Activated T-cell treated with anti-CD3 and anti-CD28 coated beads for 48 hours (primary cell): ENCODE measurements at places on chromosomes 12 and 14.

DNA sequence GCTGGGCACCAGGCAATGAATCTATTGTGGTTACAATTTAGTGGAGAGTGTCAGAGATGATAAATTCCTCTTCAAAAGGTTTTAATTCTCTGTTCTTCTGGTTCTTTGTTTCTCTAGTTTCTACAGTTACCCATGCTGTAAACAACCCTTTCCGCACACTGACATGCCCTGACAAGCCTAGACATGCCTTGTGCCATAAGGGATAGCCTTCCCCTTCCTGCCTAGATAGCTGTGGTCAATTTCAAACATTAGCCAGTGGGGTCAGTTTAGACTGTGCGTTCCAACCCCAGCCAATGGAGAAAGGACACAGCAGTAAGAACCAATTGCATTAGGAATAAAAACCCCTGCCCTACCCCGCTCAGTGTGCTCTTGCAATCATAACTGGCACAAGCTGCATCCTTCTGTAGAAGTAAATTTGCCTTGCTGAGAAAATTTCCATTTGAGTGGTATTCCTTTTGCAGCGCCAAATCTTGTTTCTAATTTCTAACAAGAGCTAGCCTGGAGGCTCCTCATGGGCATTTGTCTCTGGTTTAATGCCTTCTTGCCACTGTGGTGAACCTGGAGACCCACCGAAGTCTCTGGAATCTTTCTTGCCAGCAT, 6.4 kb downstream of the EDDM3A start:
- DNase-seq, result no peak

DNA sequence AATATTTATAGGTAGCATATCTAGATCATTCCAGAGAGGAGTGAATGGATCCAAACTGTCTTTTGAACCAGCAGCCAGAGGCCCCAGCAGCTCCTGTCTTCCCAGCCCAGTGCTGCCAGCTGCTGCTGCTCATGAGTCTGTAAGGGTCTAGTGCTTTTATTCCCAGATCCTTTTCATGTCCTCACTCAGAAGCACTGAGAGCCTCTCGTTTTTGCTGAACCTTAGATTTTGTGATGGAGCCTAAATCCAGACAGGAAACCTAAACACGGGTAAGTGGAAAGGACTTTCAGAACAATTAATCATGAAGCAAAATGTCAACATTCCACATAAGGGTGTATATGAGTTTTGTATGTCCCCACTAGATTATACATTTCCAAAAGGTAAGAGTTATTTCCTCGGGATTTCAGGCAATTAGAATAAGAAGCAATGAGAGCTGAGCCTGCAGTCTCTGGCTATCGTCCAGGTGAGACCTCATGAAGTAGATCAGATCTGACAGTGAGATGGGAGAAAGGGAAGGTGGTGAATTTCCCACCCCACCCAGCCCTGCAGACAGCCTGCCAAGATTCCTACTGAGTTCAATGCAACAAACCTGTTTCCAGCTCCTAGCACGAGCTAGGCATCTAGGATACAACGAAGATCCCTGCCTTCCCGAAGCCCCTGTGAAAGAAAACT, 84.4 kb downstream of the NINJ2 start:
- DNase-seq, result no peak

- DNase-seq, result no peak
Observed at GRCh38 chr14:49953196-49953595, 60.3 kb downstream of the ARF6 start.

GRCh38 chr12:105272814-105273416, 36.9 kb upstream of the APPL2 start:
- DNase-seq, result no peak

- no peak for DNase-seq
Observed at GRCh38 chr14:69768873-69769272, 1.9 kb downstream of the SRSF5 start.

DNA sequence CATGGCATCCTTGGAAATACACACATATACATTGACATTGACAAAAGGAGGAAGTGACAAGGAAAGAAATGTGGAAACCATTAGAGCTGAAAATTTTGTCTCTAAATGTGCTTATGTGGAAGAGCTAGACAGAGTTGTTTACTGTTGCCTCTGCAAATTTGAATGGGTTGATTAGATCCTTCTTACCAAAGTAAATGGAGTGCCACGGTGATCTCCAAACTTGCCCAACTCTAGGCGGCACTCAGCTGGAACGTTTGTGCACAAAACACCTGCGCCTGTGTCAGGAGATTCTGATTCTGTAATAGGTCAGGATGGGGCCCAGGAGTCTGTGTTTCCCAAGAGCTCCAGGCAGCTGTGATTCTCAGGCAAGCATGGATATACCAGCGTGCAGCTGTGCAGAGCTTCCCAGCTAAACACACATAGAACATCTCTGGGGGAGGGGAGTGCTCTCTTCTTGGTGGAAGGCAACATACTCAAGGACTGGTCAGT, 77.8 kb upstream of the BDKRB2 start:
- no peak for DNase-seq

DNA sequence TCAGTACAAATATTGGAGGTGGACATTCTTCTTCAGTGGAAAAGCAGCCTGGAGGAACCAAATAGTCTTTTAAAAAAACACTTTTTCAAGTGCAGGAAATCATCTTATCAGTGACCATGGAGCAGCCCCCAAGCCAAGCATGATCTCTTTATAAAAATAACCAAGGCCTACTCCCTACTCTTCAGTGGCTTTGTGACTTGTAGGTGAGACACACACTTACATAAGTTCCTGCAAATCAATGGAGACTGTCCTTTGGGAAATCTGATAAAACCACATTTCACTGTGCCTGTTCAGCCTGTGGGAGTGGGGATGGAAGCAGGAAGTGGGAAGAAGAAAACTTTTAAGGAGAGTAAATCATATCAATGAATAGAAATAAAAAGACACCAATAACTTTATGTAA, 56.3 kb downstream of the MBIP start:
- DNase-seq, result no peak

GRCh38 chr14:79328863-79329262, 882.4 kb downstream of the DIO2 start:
- DNase-seq, result no peak

- no peak for DNase-seq
Observed at GRCh38 chr12:57629897-57630471, 3.0 kb downstream of the B4GALNT1 start.

DNA sequence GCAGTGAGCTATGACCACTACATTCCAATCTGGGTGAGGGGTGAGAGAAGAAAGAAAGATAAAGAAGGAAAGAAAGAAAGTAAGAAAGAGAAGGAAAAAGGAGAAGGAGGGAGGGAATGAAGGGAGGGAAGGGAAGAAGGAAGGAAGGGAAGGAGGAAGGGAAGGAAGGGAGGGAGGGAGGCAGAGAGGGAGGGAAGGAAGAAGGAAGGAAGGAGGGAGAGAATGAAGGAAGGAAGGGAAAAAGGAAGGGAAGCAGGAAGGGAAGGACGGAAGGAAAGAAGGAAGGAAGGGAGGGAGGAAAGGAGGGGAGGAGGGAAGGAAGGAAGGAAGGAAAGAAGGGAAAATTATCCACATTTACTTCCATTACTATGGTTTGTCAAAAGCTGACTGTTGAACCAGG, 39.4 kb upstream of the HOXC13 start:
- no peak for DNase-seq

GRCh38 chr12:6226679-6227051, 26.5 kb downstream of the CD9 start:
- no peak for DNase-seq

DNA sequence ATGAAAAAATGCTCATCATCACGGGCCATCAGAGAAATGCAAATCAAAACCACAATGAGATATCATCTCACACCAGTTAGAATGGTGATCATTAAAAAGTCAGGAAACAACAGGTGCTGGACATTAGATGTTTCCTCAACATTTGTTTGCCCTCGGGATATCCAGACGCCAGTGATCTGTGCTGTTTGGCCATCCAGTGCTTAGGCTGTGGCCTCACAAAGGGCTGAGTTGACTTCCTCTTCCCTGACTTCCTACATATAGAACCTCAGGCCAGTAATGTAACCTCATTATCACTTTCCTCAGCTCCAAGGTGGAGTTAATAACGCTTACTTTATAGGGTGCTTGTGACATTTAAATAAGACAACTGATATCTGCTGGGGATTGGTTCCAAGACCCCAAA, 51.8 kb downstream of the SLC15A5 start:
- no peak for DNase-seq

GRCh38 chr12:111488271-111488670, 82.5 kb downstream of the SH2B3 start:
- DNase-seq, result no peak

DNA sequence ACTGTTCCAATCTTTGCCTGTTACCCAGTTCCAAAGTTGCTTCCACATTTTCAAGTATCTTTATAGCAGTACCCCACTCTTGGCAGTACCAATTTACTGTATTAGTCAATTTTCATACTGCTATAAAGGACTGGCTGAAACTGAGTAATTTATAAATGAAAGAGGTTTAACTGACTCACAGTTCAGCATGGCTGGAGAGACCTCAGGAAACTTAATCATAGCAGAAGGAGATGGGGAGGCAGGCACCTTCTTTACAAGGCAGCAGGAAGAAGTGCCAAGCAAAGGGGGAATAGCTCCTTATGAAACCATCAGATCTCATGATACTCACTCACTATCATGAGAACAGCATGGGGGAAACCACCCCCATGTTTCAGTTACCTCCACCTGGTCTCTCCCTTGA, 215.0 kb downstream of the SNAPC1 start:
- DNase-seq, result no peak

- DNase-seq, result no peak
Observed at GRCh38 chr14:60720962-60721325, 3.2 kb downstream of the SIX4 start.

DNA sequence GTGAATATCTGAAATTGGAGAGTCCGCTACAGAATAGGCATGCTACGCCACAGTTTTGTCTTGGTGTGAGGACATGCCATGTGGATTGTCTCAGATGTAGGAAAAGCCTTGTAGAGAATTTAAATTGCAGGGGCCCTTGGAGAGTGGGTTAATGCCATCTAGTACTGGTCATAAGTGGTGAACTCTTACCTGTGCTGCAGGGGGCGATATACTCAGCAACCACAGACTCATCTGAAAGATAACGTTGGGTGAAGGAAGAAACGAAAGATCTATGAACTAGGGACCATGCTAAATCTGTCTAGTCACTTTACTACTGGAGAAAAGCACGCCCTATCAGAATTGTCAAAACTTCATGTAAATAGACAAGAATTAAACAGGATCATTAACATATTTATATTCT, 33.7 kb upstream of the A2M start:
- DNase-seq, result no peak
